Activated CD4-positive, alpha-beta T cell treated with anti-CD3 and anti-CD28 coated beads, Interleukin-10, Interleukin-2, amounts not matched to agents 100 ng/mL and 50 ng/mL, durations not matched to agents 16 hours and 8 hours (primary cell): ENCODE measurements at places on chromosomes 12 and 14.

DNA sequence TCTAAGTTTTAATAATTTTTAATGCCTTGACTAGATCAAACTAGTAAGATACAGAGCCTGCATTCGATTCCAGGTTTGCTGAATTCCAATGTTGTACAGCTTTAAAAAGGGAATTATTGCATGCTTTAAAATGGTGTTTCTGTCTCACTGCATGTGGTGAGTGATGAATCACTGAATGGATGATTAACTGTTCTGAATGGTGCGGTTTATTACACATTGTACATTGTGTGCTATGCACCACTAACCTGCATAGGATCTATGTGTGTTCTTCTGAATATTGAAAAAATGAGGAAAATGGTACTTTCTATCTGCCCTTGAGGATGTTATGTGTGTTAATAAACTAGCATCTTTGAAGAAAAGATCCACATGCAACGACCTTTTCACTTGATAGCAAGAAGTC lies 231.7 kb downstream of the NRXN3 start:
- DNase-seq, result no peak

GRCh38 chr12:117084405-117085317 lies 14.6 kb downstream of the TESC start:
- DNase-seq, result no peak

DNA sequence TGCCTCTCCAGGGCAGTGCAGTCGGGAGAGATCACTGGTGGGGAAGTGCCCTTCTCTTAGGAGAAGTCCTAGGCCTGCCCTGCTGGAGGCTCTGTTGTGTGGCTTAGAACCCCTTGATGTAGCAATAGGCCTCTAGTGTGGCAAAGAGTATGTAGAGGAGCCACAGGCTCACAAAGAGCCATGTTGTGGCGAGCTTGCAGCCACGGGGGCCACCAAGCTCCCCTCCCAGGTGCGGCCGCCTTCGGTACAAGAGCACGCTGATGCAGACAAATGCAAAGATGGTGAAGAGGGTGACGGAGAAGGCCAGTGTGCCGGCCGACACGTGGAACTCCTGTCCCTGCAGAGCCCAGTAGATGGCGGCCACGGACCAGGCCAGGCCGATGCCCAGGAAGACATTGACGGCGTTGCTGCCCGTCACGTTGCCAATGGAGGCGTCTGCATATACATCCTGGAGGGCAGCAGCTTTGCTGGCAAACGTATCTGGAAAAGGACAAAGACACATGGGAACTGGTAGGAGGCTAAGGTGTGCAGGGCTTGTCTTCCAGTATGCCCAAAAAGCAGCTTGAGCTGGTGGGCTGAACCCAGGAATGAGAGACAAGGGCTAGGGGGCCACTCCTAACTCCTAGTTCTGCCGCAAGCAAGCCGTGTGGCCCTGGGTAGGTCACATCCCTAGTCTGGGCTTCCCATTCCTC lies 142.8 kb downstream of the SLC8A3 start:
- peak; percentile 8 for DNase-seq

DNA sequence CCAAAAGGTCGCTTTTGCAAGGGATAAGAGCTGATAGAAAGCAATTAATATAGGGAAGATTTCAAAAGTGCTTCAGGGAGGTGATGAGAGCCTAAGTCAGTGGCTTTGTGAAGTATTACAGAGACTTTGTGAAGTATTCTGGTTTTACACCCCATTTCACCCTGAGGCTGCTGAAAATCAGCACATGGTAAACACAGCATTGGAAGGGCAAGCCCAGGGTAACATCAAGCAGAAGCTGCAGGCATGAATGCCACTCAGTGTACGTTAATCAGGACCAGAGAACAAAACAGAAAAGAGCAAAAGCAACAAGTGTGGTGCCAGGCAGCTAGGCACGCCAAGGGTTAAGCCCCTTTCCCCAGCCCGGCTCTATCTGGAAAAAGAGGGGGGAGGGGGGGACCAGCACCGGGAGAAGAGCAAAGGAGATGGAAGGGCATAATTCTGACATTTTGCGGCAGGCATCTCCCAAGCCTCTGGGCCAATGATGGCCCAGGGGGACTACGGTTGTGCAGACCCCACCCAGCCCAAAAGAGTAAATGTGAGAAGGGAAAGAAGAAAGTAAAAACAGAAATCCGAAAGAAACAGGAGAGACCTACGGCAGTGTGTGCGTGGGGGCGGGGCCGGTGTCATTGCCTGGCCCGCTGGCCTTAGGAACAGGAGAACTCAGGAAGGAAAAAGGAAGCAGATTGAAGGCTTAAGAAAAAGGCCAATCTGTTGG lies 58.9 kb downstream of the DHRS2 start:
- DNase-seq, result no peak
